Caco-2 (cell line): ENCODE measurements at places on chromosomes 1 and 21. TPM values are rescaled to one million over a fixed set of nuclear protein-coding genes. Genes with fewer than 3 reads are reported as not detected.

DNA sequence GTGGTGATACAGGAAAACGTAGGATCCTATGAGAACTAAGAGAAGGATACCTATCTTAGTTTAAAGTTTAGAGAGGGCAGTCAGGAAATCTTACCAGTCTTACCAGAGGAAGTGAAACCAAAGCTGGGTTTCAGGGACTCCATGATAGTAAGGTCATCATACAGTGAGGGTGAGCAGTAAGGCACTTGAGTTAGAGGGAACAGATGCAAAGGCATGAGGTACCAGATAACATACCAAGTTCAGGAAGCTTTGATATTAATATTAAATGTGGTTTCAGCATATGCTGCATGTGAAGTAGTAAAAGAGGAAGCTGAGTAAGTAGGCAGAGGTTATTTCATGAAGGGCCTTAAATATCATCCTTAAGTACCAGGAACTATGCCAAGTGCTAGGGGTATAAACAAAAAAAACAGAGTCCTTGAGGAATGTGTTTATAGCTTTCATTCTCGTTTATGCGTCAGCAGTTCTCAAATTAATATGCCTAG lies 16.9 kb downstream of the ATG4C start:
- no peak for DNase-seq

GRCh38 chr1:198276241-198276640 lies 119.4 kb downstream of the NEK7 start:
- DNase-seq, result no peak

DNA sequence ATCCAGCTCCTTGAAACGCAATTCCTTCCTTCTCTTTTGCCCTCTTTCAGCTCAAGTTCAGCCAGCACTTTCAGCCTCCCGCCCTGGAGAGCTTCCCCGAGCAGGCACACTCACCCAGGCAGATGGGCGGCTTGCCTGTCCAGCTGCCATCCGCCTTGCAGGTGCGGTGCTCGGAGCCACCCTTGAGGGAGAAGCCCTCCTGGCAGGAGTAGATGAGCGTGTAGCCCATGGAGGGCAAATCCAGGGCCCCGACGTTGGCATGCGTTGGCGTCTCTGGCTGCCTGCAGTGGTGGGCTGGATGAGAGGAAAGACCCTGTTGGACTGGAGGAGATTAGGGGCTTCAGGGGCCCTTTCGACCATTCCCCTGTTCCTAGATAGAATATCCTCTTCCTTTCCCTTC lies 60.5 kb downstream of the ZSCAN20 start:
- DNase-seq, result no peak

GRCh38 chr1:183609759-183610452 lies 19.6 kb upstream of the NCF2 start:
- DNase-seq, result no peak

DNA sequence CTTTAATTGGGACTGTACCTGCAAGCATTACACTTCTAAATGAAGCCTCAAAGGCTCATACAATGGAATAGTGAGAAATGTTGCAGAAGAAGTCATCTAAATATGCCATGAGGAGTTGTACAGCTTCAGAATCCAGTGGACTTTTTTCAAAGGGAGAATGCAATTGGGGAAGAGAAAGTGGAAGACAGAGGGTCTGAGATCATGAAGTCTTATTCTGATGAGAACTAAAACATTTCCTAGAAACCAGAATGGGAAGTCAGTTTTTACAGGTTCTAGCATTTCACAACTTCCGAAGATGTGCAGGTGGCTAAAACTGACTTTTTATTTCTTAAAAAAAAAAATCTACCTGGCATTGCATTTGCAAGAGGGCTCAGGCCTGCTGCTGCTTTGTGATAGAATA lies 424.4 kb upstream of the RUNX1 start:
- no peak for DNase-seq

DNA sequence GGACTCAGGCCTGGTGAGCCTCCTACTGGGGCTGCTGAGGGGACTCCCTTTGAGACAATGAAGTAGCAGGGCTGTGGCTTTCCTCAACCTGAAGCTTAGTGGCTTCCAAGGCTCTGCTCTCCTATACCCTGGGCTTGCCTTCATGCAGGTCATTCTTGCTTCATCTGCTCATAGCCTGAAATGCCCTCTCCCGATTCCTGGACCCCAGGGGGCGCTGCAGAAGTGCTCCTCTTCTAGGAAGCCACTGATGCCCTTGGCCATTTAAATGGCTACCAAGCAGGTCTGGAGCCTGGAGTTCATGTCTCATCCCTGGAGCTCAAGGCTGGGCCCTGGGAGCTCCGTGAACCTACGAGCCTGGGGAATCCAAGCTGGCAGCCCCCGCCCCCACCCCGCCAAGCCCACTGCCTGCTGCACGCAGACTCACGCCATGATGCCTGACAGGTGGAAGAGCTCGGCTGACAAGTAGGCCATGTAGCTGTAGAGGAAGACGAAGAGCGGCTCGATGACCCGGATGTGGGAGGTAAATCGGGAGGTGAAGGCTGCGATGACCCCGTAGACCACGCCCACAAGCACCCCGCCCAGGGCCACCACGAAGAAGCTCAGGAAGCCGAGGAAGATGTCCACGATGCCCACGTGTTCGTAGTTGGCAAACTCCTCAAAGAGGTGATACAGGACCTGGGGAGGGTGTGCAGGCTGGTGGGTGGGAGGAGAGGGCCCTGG lies 45.7 kb downstream of the SLC9A1 start:
- DNase-seq, result no peak

- no peak for DNase-seq
Measured at GRCh38 chr1:223887747-223888418, 42.1 kb upstream of the TP53BP2 start.

GRCh38 chr1:167258858-167259257 lies 38.2 kb downstream of the POU2F1 start:
- DNase-seq, result no peak

- DNase-seq, result no peak
Measured at GRCh38 chr1:158654571-158654970, 31.9 kb downstream of the SPTA1 start.

DNA sequence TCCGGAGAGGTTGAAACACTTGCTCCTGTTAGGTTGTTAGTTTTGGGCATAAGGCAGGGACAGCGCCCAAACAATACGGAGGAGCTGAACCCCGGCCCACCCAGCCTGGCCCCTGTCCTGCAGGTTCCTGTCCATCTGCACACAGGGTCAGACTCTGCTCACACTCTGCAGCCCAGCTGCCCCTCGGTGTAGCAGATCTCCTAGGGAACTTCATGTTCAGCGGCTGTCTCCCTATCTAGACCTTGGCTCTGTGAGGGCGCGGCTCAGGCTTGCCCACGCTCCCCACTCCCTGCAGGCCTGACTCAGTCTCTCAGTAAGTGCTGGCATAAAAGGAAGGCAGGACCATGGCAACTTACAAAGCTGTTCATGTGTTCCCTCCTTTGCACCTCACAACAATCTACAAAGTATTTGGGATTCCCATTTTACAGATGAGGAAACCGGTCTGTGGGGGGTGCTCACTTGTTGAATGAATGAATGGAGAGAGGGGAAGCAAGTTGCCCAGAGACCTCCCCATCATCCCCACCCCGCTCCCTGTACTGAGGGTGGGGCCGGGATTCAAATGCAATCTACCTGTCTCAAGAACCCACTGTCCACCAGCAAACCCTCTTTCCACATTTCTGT lies 26.2 kb downstream of the ACOT11 start:
- no peak for DNase-seq

The C1QC gene
- total RNA-seq, result not detected in 2 replicates

The OR10Z1 gene
- total RNA-seq, result not detected in 2 replicates

The SAMD13 gene
- total RNA-seq, result 0.53 and 0.59 TPM in 2 replicates

The SLC2A5 gene
- 0.70 and 1.1 TPM in 2 replicates for total RNA-seq

The EVA1C gene
- total RNA-seq, result not detected in 2 replicates
